CD4-positive, alpha-beta T cell treated with Interleukin-4 for 1 hour (primary cell): ENCODE measurements at places on chromosomes 5 and 9.

- no peak for DNase-seq
These were observed 147.4 kb upstream of the RPS23 start for GRCh38 chr5:82425591-82425990.

GRCh38 chr5:166117072-166118066 lies 2174.1 kb upstream of the WWC1 start:
- no peak for DNase-seq

- no peak for DNase-seq
These were observed 35.8 kb upstream of the FER start for GRCh38 chr5:108711898-108712297.

GRCh38 chr5:17147617-17148016 lies 69.8 kb upstream of the BASP1 start:
- no peak for DNase-seq

DNA sequence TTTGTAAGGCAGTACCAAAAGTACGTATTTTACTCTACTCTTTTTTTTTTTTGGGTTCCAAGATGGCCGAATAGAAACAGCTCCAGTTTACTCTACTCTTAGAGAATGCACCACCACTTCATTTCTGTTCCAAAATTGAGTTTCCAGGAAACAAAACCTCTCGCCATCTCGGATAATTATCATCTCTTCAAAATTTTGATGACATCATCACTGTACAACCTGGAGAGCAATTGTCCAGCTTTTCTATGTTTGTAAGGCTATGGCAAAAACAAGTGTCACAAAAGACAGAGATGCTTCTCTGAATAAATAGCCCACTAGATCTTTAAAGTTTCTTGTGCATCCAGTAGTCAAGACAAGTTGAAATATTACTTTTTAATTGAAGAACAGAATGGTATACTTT lies 1631.9 kb upstream of the CDH6 start:
- no peak for DNase-seq

DNA sequence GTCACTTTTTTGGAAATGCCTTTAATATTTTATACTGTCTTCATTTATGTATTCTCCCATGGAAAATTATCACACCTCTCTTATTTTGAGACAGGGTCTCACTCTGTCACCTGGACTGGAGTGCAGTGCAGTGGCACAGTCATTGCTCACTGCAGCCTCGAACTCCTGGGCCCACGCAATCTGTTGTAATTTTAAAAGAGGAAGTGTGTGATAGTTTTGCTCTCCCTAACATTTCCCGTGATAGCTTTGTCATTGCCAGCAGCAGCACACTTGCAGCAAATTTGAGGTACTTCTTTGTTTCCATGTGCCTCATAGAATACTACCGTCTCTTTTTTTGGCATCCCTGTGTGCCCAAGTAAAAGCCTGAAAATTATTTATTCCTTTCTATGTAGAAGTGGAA lies 103.5 kb downstream of the RNF180 start:
- DNase-seq = no peak

GRCh38 chr9:6692881-6693361 lies 47.4 kb upstream of the GLDC start:
- no peak for DNase-seq

DNA sequence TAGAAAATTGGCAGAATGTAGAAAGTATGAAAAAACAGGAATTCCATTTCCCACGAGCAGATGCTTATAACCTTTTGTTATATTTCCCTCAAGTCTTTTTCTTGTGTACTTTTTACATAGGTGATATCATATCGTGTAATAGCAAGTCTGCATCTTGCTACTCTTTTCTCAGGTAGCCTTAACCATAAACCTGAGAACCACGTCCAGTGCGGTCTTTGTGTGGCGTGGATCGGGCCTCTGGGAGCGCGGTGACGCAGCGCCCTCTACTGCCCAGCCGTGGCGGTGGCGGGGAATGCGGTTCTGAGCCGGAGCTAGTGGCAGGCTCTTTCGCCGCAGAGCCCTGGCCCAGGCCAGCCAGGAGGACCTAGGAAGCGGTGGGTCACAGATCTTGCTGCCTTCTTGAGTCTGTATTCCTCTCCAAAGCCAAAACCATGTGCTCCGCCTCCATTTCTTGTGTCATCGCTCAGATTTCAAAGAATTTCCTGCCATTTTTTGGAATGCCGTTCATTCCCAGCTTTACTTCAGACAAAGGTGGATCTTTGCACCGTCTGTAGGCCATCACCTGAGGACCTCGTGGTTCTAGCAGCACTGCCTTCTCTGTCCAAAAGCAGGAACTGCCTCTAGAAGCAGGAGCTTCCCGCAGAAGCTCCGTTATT lies 71.9 kb downstream of the MVB12B start:
- peak; percentile 76 for DNase-seq

GRCh38 chr5:150642567-150642927 lies 2.1 kb downstream of the SYNPO start:
- DNase-seq = no peak

GRCh38 chr5:50874306-50875001 lies 208.0 kb downstream of the PARP8 start:
- no peak for DNase-seq

GRCh38 chr5:149618581-149619248 lies 37.4 kb downstream of the ARHGEF37 start:
- peak; percentile 13 for DNase-seq

GRCh38 chr9:38128752-38129270 lies 59.8 kb upstream of the SHB start:
- DNase-seq = no peak

GRCh38 chr5:83877911-83878706 lies 157.5 kb upstream of the HAPLN1 start:
- DNase-seq = no peak

- DNase-seq = no peak
These were observed 154.8 kb downstream of the PAX5 start for GRCh38 chr9:36878986-36879982.

GRCh38 chr5:116438979-116439554 lies 135.6 kb downstream of the SEMA6A start:
- DNase-seq = no peak

DNA sequence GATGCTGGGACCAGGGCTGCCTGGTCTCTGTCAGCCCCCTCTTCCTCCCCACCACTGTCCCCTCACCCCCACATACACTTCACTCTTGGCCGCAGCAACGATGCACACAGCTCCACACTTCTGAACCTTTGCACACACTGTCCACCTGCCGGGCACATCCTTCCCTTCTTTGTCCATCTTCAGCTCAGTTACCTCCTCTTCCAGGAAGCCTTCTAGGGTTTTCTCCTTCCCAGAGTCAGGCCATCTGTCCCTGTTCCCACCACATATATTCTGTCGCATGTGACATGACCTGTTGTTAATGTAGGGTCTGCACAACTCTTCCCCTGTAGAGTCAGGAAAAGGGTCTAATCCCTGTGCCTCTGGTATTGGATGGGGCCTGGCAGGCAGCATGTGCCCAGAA lies 38.6 kb upstream of the PHYKPL start:
- DNase-seq = no peak

- no peak for DNase-seq
These were observed 55.0 kb upstream of the SLC46A2 start for GRCh38 chr9:112945620-112946208.

- DNase-seq = no peak
These were observed 239.2 kb downstream of the DOCK8 start for GRCh38 chr9:453832-454231.

DNA sequence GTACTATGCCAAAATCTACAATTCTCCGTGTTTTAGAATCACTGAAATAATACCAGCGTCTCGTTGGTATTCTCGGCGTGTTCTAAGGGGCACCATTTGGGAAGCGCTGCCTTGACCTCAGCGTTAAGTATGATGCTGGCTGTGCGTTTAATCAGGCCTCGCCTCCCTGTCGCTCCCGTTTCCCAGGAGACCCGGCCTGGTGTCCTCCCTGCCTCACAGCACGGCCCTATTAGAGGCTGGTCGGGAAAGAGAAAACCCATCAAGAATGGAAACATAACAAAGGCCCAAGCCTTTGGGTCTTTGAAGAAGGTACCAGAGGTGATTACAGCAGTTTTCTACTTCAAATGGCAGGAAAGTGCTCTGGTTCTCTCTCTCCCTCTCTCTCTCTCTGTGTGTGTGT lies 30.0 kb downstream of the GFPT2 start:
- DNase-seq = no peak

- DNase-seq = no peak
These were observed 300.3 kb downstream of the ZNF608 start for GRCh38 chr5:124446120-124446519.

- DNase-seq = no peak
These were observed 500 bp upstream of the CREBRF start for GRCh38 chr5:173055722-173055982.

GRCh38 chr9:100499866-100500265 lies 26.9 kb downstream of the TMEFF1 start:
- DNase-seq = no peak

DNA sequence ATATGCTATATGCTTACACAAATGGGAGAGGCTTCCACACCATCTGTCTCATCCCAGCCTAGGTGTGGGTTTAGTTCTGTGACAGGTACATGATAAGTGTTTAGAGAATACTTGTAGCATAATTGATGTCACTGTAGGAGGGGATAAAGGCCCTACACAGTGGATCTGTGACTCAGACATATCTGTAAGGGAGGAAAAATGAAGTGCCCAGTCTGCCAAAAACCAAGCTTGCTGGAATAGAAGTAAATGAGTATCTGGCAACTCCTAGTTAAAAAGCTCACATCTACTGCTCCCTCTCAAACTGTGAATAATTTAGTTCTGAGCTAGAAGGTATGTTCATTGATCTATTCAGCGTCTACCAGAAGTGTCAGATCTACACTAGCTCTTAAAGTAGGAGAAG lies 38.9 kb upstream of the FAM174A start:
- no peak for DNase-seq

GRCh38 chr9:33737811-33738606 lies 57.4 kb upstream of the PRSS3 start:
- DNase-seq = no peak

GRCh38 chr9:16928179-16928945 lies 57.9 kb upstream of the BNC2 start:
- DNase-seq = no peak

- DNase-seq = no peak
These were observed 11.6 kb downstream of the NAIF1 start for GRCh38 chr9:128055344-128056040.

GRCh38 chr5:39624890-39625289 lies 200.1 kb upstream of the DAB2 start:
- no peak for DNase-seq

GRCh38 chr5:135076051-135076491 lies 42.0 kb upstream of the PITX1 start:
- DNase-seq = no peak

GRCh38 chr5:140273401-140273877 lies 29.5 kb downstream of the PFDN1 start:
- peak; percentile 53 for DNase-seq

DNA sequence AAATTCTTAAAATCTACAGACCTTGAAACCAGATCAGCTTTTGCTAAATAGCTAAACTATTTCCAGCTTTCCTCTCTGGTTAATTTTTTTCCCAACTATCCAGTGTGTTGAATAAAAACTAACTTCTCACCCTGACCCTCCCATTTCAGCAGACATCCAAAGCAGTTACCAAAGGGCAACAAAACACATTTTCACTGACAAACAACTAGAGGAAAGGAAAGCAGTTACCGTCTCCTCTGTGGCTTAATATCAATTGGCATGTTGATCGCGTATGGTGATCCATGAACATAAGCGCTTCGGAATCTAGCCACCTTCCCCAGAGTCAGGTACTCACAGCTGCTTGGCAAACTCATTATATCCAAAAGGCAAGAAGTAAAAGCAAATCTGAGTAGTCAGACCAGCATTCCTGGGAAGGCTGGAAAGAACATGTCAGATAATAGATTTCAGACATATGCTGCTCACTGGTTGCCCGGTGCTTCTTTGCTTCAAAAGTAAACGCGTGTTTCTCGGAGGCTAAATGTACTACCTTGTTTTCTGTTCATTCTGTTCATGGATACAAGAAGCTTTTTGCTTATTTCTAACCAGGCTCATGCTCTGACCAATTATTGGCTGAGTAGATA lies 463.4 kb downstream of the PDE4D start:
- no peak for DNase-seq

- DNase-seq = no peak
These were observed 9.3 kb upstream of the MEGF9 start for GRCh38 chr9:120723565-120723964.

GRCh38 chr9:134343637-134344036 lies 17.4 kb downstream of the RXRA start:
- no peak for DNase-seq

GRCh38 chr9:33677506-33677809 lies 117.9 kb upstream of the PRSS3 start:
- DNase-seq = no peak

DNA sequence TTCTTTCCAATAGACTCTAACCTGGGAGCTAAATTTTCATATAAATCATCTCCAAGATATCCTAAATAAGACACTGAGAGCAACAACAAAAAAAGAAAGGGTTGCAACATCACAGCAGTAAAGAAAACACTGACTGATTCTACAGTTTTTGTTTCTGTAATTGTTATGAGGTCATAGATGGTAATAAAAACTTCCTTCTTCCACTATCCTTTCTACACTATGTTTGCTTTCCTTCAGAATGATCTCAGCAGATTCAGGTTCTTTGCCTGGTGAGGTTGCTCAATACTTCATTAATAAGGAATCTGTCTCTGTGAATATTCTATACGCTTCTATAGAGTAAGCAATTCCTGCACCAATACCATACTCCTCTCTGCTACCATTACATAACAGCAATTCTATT lies 835.6 kb upstream of the GRAMD2B start:
- no peak for DNase-seq

DNA sequence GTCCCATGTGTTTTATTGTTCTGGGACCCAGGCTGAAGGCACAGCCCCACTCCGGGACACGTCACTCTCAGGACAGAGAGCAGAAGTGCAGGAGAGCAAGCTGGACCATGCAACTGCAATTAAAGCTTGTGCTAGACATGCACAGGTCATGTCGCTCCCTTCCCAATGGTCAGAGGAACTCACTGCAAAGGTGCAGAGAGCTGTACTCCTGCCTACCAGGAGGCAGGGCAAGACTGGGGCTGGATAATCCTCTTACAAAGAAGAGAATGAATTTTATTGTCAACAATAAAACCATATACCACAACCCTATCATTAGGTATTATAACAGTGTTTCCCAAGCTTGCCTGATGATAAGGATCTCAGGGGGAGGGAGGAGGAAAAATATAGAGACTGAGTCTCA lies 74.0 kb upstream of the NEK6 start:
- no peak for DNase-seq

GRCh38 chr5:4480528-4481349 lies 659.4 kb upstream of the ADAMTS16 start:
- DNase-seq = no peak

DNA sequence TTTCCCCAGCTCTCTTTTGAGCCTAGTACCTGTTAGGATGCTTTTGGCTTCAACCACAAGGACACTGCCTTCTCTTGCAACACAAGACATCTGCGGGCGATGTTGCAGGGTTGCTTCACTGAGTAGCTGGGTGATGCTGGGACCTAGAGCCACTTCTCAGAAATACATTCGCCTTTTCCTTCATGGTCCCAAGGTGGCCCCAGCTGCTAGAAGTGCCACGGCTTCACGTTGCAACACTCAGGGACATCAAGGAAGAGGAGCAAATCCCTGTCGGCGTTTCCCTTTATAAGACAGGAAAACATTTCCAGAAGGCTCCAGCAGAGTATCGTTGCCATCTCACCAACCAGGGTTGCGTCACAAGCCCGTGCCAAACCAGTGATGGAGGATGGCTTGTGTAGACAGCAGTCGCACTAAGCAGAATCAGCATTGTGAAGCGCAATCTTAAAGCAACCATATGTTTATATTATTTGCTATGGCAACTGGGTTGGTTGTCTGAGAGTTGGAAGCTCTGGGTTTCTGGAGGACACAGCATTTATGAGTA lies 62.7 kb downstream of the ANKRD33B start:
- no peak for DNase-seq
